ENCODE measurements at places on chromosomes 2 and 18.

- no peak for DNase-seq
Observed at GRCh38 chr18:30908381-30908780, 134.2 kb downstream of the DSC3 start.

DNA sequence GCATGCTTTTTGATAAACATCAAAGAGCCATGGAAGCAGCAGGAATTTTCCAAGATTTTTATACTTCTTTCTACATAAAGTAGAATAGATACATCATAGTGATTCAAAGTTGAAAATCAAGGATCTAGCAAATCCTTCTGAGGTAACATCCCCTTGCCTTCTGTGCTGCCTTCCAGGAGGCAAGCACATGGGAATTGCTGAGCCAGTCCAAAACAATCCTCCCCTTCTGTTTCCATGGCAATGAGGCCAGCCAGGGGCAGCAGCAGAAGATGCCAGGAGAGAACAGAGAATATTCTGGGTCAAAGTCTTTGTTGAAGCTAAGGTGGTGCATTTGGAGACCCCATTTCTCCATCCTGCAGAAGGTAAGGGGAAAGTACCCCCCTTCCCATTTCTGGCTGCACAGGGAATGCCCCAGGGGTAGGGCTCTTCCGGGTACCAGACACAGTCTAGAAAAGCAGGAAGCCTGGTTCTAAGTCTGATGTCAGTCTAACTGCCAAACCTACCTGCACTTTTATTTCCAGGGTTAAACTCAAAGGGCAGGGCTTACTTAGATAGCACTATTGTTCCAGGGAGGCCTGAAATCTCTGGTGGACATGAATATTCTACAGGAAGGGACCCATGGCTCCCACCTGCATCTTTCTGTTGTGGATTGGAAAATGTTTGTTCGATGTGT is 22.1 kb downstream of the CENPA start:
- no peak for DNase-seq

- DNase-seq, result no peak
Observed at GRCh38 chr2:25835906-25836305, 42.4 kb downstream of the ASXL2 start.

- DNase-seq, result no peak
Observed at GRCh38 chr2:145060876-145061275, 541.0 kb upstream of the ZEB2 start.

- DNase-seq, result no peak
Observed at GRCh38 chr18:69968039-69968438, 20.4 kb upstream of the CD226 start.

DNA sequence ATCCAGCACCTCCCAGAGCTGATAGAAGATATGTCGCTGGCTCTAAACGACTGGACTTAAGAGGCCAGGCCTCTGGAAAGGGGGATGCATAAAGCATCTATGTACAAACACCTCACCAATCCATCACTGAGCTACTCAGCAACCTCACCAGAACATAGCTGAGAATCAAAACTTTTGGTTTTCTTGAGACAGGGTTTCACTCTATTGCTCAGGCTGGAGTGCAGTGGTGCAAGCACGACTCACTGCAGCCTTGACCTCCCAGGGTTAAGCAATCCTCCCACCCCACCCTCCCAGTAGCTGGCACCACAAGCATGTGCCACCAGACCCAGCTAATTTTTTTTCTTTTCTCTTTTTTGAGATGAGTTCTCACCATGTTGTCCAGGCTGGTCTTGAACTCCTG is 62.9 kb upstream of the MSH6 start:
- DNase-seq, result no peak

DNA sequence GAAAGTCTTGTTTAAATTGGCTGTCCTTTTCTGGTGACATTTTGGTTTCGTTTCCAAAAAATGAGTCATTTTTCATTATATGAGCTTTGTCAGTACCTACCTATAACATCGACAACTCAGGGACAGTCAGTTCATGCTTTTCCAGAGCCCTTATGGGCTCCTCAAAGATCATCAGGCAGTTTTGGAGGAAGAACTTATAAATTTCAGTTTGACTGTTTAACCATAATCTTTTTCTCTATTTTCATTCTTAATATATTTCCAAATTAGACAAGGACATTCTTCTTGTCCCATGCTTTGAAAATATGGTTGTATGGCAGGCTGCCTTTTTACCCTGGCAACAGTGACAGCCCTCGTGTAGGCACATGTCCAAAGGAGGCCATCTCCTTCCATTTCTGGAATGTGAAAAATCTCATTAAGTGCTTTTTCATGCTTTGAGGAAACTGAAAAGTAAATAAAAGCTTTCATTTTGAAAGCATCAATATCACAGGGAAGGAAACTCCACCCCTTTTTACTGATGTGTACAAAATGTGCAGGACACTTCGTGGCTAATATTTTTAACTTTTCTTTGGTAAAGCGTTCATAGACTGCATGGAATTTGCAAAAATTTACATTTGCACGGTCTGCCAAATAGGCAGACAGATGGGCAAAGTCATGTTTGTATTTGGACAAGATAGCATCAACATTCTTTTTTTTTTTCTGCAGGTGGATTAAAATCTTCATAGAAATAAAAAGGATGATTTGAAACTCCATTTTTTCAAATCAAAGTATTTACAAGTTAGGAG is 7.2 kb upstream of the PROC start:
- no peak for DNase-seq

- no peak for DNase-seq
Observed at GRCh38 chr18:45793264-45793965, 32.1 kb upstream of the SIGLEC15 start.

DNA sequence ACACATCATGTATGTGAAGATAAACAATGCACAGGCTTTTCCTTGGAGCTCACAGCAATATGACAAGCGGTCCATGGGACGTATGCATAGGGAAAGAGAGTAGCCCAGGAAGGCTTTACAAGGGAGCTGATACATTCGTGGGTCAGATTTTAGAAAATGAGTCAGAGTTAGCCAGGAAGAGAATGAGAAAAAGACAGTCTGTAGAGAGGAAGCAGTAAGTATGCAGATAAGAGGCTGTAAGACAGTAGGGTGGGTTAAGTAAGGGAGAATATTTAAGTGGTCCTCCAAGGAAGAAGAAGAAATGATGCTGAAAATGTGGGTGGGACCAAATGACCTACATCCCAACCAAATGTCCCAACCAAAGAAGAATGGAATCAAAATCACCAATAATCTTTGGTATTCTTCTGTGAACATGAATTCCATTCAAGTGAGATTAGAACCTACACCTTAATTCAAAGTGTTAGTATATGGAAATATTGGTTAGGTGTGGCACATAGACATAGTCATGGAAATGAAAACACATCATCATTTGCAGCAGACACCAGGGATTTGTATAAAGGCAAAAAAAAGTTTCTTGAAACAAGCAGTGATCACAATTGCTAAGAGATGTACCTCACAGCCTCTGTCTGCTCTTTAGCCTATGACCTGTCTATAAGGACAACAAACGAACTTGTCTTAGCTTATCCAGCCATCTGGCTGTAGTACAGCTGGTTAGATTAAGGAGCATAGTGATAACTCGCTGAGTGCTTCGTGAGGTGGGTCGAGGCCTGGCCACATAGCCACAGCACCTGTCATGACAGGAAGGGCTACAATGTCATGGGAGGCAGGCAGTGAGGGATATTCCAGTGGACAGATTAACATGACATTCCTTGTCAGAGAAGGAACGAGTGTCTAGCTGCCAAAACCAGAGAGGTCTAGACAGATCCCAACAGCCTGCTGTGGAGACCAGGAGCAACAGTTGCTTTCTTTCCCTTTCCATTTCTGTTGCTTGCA is 133.6 kb downstream of the ALK start:
- DNase-seq, result no peak

DNA sequence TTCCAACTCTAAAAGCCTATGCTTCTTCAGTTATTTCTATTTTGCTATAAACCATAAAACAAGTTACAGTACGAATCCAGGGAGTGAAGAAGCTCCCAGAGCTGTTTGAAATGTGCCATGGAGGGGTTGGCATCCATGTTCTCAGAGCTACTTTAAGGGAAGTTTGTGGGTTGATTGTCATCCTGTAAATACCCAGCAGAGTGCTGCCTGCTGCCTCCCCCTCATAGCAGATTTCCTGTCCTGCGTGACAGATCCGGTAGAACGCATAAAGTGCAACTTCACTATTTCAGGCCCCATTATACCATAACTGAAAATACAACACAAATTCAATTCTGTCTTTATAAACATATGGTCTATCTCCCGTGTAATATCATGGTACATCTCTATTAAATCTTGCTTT is 114.4 kb downstream of the CTNNA2 start:
- no peak for DNase-seq

DNA sequence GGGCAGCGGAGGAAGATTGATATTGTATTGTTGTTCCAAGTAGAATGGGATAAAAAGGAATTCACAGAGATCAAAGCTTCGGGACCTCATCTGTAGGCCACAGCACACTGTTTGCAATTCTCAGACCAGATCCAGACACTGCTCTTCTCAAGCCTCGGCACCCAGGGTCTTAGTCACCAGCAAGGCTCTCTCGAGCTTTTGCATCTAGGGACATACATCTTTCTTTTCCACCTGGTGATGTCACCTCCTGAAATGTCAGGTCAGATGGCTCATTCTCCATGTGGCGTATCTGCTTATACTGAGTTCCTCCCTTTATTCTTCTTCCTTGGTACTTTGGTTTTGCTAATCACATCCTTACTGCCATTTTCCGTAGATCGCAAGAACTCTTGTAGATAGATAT is 42.9 kb upstream of the SNTG2 start:
- DNase-seq, result no peak

- no peak for DNase-seq
Observed at GRCh38 chr2:83376731-83377130, 1082.3 kb downstream of the SUCLG1 start.

DNA sequence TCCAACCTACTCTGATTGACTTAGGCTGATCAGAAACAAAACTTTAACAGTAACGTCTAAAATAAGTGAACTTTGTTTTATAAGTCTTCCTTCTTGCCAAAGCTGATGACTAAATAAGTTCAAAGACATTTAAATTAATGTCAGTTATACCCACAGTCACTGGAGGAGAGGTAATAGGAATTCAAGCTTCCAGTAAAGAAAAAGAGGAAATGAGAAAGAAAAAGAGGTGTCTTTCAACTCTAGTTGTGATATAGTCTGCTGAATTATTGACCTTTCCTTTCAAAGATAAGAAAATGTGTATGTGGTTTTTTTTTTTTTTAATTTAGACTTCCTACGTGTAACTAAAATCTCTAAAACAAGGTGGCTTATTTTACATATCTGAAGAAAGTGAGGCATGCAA is 191.5 kb downstream of the SLC8A1 start:
- DNase-seq, result no peak

GRCh38 chr2:15588329-15588919 is 3.2 kb upstream of the DDX1 start:
- DNase-seq, result no peak

- DNase-seq, result no peak
Observed at GRCh38 chr18:76410660-76411417, 84.2 kb downstream of the ZNF516 start.

DNA sequence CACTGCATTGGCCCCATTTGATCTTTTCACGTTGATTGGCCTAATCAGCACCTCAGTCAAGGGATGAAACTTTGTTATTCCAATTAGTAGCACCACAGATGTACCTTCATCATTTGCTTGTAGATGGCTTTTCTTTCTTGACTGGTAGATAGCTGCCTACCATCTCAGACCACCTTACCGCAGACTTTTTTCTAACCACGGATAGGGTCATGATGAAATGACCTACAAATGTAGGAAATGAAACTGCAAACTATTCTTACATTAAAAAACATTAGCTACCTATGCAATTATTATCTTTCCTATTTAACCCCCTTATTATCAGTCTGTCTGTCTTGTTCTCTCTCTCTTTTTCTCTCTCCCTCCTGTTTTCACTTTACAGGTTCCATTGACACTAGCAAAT is 22.4 kb upstream of the SLC25A52 start:
- DNase-seq, result no peak

- no peak for DNase-seq
Observed at GRCh38 chr2:215410932-215411285, 25.0 kb downstream of the FN1 start.

GRCh38 chr2:97716695-97717612 is 3.6 kb downstream of the ZAP70 start:
- no peak for DNase-seq

GRCh38 chr2:48607307-48608014 is 10.2 kb upstream of the GTF2A1L start:
- DNase-seq, result no peak

- DNase-seq, result no peak
Observed at GRCh38 chr18:56270671-56271250, 367.6 kb downstream of the TXNL1 start.

GRCh38 chr2:18889565-18890332 is 300.4 kb upstream of the NT5C1B start:
- DNase-seq, result no peak

DNA sequence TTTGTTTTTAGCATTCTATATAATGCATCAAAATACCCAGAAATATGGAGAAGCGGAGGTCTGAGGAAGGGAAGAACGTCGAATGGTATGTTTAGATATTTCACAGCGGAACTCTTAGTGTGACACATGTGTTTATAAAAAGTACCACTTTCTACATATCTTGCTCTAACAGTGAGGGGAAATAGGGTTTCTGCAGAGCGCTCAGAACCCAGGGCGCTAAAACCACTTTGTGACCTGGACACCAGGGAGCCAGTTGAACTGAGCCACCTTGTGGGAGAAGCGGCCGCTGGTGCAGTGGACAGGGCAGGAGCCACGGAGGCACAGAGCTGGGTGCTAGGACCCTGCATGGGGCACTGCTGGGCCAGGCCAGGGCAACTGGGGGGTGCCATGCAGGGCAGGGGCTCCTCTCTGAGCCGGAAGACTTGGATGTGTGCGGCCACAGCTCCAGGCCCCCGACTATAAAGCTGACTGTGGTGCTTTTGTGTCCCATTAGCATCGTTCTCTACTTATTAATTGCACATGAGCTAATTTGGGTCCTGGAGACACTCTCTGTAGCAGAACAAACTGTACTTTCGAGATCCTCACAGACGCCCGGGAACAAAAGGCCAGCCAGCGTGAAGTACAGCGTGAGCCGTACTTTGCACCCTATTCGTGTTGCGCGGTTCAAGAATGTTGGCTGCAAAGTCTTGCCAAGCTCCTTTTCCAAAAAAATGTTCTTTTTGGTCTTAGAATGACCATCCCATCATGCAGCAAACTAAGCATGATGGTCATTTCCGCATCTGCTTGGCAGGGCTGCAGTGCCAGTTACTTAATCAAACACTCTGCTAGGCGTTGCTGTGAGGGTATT is 151.9 kb upstream of the ALKAL2 start:
- DNase-seq, result no peak

GRCh38 chr2:46096260-46096659 is 200.9 kb upstream of the EPAS1 start:
- no peak for DNase-seq

DNA sequence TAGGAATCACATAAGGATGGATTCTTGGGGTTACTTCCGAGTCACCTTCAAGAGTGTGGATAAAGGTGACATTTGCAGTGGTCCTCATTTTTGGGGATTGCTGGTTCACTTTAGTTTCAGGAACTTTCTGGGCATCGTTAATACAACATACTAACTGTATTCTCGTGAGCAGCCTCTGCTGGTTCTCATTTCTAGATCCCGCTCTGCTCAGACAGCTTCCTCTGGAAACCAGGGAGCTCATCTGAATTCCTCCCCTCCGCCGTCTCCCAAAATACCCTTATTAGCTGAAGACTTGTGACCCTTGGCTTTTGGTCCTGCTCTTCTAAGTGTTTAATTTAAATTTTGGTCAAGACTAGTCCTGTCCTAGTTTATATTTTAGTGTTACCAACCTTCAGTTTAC is 64.5 kb downstream of the ZNF532 start:
- no peak for DNase-seq
